ENCODE measurements at places on chromosomes 2 and 18.

- DNase-seq: no peak
Observed at GRCh38 chr2:135144343-135144742, 92.3 kb downstream of the RAB3GAP1 start.

- no peak for DNase-seq
Observed at GRCh38 chr2:54497763-54498680, 41.9 kb downstream of the SPTBN1 start.

- no peak for DNase-seq
Observed at GRCh38 chr18:31506024-31506742, 8.2 kb downstream of the DSG2 start.

DNA sequence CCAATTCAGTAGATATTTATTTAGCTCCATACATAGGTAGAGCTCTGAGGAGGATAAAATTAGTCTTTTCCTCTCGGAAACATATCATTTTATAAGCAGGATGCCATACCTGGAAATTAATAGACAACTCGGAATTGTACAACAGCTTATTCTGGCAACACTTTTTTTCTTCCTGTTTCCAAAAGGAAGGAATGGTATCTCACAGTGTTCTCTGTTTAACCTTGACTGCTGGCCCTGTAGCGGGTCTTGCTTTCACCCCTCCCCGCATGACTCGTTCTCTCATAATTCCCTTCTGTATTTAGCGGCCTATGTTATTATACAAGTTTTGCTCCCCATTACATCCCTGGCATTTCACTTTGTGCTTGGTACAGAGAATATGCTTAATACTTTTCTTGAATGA, 2.5 kb upstream of the KYNU start:
- DNase-seq: no peak

GRCh38 chr18:78650926-78651325, 328.7 kb upstream of the SALL3 start:
- no peak for DNase-seq

DNA sequence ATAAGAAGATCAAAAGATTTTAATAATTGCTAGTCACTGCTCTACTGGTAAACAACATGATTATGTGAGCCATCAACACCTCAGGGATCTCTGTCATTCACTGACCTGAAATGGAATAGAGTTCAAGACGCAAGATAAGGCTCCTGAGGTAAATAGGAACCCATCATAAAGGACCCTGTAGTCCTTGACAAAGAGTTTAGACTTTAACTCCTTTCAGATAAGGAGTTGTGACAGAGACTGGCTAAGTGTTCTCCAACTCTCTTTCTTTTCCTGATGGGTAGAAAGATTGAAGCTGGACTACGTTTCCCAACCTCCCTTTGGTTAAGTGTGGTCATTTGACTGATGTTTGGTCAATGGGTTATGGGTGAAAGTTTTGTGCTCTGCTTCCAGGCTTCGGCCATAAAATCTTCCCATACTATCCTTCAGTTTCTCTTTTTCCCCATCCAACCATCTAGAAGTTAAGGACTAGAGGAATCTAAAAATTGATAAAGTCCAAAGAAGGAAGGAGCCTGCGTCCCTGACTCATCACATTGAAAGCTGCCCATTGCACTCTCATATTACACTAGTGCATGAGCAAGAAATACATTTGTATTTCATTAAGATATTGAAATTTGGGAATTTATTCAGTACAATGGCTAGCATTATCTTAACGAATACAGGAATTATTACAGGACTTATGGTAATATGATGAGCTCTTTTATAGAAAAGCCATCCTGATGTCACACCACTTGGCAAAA, 293.7 kb upstream of the ACVR2A start:
- no peak for DNase-seq

GRCh38 chr18:32771169-32771751, 1.6 kb downstream of the KLHL14 start:
- DNase-seq: no peak

- DNase-seq: no peak
Observed at GRCh38 chr2:225930687-225931086, 531.2 kb downstream of the NYAP2 start.

DNA sequence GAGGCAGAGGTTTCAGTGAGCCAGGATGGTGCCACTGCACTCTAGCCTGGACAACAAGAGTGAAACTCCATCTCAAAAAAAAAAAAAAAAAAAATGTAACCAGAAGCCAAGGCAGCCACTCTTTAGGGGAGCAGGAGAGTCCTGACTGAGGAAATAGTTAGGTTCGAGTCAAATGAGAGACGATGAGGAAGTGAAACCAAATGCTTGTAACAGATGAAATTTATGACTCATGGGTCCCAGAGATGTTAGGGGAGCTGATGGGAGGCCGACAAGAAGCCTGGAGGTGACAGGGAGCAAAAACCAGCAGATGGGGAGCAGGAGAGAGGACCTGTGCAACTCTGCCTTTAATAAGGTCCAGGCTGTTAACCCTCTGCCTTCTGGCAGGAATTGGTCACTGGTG, 756.1 kb upstream of the DDX18 start:
- no peak for DNase-seq

Measured in NCI-H187 treated with DMSO at 0.1 percent for 48 hours (cell line).